ENCODE measurements at places on chromosomes 2 and 18.
A peak's percentile ranks its signal among the peaks of the same experiment; 100 is the strongest.

DNA sequence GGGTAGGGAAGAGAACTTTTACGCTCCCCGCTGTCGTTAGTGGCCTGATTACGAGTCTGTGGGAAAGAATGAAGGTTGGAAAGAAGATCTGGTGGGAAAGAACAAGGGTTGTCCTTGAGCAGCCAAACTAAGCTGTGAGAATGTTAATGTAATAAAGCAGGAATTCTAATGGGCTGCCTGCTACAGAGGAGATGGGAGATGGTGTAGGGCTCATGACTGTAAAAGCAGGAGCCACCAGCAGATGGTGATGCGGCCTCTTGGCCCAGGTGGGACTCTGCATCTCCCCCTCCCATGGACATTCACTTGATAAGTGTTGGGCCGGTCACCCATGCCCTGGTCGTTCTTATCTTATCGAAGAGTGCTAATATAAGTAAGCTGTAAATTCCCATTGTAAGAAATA, 150.0 kb downstream of the NEDD4L start:
- DNase-seq = no peak

DNA sequence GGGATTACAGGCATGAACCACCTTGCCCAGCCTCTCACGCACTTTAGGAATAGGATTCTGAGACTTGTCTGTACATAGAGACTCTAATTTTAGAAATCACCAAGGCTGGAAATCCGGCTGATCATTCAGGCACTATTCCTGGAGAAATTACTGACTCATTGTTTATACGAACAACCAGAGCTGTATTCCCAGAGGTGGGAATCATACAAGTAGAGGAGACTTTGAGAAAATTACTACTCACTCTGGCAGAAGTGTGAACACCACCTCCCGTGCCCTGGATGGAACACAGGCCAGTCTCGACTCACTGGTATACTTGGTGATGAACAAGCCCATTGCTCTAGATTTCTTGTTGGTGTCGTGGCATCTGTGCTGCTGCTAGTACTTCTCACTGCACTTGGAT, 5.8 kb upstream of the ADNP2 start:
- DNase-seq = no peak

DNA sequence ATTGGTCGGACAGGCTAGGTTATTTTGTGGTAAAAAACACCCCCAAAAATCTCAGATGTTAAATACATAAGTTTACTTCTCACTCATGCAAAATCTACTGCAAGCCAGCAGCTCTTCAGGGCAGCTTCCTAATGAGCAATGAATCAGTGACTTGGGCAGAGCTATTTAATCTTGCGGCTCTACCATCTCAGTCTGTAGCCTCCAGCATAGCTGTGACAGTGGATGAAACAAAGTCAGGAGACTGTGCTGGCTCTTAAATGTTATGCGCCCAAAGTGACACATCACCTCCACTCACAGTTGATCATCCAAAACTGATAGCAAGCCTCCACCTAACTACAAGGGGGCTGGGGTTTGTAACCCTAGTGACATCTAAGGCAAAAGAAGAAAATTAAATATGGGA, 571.9 kb downstream of the METTL4 start:
- DNase-seq = no peak

DNA sequence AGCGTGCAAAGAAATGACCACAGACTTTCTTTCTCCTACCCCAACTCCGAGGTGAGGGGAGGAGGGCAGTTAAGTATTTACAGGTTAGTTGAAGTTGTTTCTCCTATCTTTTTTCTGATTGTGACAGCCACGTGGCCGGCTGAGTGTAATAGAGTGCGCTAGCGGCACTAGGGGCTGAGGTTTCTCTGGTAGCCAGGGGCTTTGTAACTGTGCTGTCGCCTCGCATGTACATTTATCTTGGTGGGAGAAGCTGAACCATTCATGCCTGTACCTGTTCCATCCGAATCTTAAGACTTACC, 214.1 kb upstream of the STON1 start:
- peak; percentile 23 for DNase-seq

DNA sequence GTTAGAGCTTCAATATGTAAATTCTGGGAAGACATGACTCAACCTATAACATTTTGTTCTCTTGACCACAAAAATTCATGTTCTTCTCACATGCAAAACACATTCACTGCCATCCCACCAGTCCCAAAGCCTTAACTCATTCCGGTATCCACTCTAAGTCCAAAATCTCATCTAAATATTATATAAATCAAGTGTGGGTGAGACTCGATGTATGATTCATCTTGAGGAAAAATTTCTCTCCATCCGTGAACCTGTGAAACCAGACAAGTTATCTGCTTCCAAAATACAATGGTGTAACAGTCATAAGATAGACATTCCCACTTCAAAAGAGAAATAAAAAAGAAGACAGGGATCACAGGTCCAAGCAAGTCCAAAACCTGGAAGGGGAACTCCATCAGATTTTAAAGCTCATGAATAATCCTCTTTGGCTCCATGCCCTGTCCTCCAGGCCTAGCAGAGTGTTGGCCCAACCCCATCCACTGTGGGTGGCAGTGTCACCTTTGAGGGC, 101.3 kb downstream of the RAD51AP2 start:
- DNase-seq = no peak

DNA sequence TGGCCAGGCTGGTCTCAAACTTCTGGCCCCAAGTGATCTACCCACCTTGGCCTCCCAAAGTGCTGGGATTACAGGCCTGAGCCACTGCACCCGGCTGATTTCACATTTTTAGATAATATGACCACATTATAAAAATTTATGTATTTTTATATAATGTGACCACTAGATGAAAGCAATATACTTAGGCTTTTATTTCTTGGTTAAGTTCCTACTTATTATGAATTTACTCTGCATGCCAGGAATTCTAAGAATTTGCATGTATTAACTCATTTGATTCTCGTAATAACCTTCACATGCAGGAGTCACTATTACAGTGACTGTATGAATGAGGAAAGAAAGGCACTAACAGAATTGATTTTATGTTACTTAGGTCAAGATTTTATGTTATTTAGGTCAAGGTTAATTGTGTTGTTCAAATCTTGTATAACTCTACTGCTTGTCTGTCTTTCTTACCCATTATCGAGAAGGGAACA, 25.6 kb upstream of the CASP8 start:
- no peak for DNase-seq

- no peak for DNase-seq
Observed at GRCh38 chr18:37889963-37890362, 324.4 kb upstream of the CELF4 start.

DNA sequence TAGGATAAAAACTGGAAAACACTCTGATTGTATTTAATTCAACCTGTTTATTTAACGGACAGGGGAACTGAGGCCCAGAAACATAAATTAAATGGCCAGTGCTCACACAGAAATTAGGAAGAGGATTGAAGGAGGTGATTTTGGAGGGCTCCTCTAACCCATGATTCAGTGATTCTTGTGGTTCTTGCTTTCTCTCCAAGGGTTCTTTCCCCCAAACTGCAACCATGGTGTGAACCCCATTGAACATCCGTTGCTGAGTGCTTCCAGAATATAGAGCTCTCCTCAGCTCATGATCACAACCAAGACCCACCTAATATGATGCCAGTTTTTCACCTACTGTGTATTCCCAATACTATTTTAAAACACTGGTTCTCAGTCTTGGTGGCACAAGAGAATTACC, 41.4 kb downstream of the BMP10 start:
- no peak for DNase-seq

GRCh38 chr2:157990173-157990572, 111.5 kb upstream of the UPP2 start:
- DNase-seq = no peak

- DNase-seq = no peak
Observed at GRCh38 chr2:202118168-202118567, 45.1 kb downstream of the KIAA2012 start.

GRCh38 chr18:22822841-22823508, 110.2 kb upstream of the RBBP8 start:
- no peak for DNase-seq

DNA sequence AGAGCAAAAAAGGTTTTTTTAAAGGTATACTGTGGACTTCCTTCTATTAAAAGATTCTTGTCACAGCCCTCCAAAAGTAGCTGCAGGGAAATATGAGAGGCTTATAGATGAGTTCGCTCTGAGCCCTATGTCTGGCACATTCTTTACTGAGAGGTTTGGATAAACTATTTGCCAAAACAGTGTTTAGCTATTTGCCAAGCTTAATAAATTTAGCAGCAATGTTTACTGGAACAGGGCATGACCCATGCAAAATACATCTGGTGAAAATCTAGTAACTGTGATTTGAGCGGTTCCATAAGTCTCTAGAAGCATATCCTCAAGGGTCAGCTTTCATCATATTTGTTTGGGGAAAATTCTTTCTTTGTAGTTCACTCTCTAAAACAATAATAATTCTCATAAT, 1696.7 kb upstream of the PIK3C3 start:
- DNase-seq = no peak

GRCh38 chr2:108370080-108370479, 7.7 kb upstream of the SULT1C4 start:
- DNase-seq = no peak

GRCh38 chr18:47602273-47602897, 328.1 kb downstream of the SMAD2 start:
- DNase-seq = no peak

GRCh38 chr18:77203071-77203470, 46.6 kb upstream of the GALR1 start:
- DNase-seq = no peak

- no peak for DNase-seq
Observed at GRCh38 chr2:209208211-209208610, 215.6 kb upstream of the MAP2 start.

GRCh38 chr18:22933966-22934423, 867 bp downstream of the RBBP8 start:
- DNase-seq = no peak

- no peak for DNase-seq
Observed at GRCh38 chr2:200689115-200689514, 103.3 kb downstream of the AOX1 start.

GRCh38 chr18:26207937-26208336, 18.3 kb upstream of the TAF4B start:
- DNase-seq = no peak

- DNase-seq = no peak
Observed at GRCh38 chr2:63926815-63927214, 85.1 kb downstream of the UGP2 start.

GRCh38 chr2:227884511-227884947, 13.1 kb downstream of the DAW1 start:
- DNase-seq = peak; percentile 42

GRCh38 chr2:133416736-133417135, 151.5 kb downstream of the NCKAP5 start:
- no peak for DNase-seq

DNA sequence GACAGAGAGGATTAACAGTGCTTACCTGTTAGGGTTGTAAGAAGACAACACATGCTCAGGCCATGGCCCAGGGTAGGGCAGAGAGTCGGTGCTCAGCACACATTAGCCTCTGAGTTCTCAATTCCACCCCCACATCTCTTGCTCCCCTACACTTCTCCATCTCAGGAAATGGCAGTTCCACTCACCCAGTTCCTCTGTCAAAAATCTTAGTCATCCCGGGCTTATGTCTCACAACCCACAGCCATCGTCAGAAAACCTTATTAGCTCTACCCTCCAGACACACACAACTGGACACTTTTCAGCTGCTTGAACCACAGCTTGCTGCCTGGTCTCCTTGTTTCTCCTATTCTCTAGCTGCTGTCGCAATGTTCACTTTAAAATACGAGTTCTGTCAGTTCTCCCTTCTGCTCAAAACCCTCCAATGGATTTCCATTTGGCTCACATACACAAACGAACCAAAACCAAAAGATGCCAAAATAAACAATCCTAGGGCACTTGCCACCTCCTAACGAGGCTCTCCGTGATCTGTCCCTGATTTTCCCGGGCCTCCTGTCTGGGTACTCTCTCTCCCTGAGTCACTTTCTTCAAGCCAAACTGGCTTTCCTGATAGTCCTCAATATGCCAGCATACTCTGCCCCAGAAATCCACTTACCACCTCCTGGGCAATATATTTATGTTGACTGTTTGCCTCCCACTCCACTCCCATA, 89.7 kb downstream of the KCTD1 start:
- DNase-seq = no peak

DNA sequence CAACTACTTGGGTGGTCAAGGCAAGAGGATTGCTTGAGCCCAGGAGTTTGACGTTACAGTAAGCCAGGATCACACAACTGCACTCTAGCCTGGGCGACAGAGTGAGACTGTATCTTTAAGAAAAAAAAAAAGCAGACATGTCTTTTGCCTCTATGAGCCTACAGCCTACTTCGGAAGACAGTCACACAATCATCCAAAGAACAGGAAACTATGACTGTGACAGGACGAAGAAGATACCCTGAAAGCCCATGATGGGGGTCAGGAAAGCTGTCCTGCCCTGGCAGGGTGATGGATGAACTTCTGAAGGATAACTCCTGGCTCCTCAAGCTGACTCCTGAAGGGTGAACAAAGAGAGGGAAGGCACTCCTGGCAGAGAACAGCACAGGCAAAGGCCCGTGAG, 251.7 kb upstream of the SIX2 start:
- no peak for DNase-seq

DNA sequence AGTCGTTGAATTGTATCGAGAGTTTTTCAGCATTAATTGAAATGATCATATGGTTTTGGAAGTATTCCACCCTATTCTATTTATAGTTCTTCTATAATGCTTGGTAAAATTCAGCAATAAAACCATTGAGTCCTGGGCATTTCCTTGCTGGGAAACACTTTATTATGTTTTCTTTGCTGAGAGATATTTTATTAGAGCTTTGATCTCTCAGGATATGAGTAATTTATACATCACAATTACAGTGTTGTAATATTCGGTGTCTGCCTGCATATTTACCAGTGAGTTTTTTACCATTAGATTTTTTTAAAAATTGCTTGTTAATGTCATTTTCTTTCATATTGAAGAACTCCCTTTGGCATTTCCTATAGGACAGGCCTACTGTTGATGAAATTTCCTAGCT, 402.7 kb upstream of the FSIP2 start:
- no peak for DNase-seq

GRCh38 chr2:23505984-23506380, 121.0 kb downstream of the KLHL29 start:
- no peak for DNase-seq

DNA sequence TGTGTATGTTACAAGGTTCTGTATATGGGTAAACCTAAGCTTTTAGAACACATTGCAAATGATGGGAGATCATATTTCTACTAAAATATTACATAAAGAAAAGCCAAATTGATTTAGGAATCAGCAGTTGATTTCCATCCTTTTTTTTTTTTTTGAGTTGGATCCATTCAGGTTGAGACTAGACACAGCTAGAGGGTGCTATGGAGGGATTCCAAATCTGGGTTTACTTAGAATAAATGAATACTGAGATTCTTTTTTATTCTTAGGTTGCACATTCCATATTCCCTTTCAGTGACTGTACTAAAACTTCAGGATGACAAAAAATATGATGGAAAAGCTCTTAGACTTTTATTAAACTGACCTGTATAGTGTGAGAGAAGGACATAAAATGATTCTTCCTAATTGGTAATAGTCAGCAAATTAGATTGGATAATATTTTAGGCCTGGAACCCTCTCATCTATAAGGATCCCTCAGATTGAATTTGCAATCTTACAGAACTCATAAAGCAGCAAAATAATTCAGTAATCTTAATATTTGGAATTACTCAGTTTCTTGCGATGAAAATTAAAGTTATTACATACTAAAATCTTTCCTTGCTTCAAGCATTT, 183.3 kb upstream of the SESTD1 start:
- DNase-seq = no peak

All from activated CD4-positive, alpha-beta T cell treated with anti-CD3 and anti-CD28 coated beads, Interleukin-2, amount 50 U/mL, for 1 hour (primary cell).